ENCODE measurements at places on chromosomes 5 and 9.

GRCh38 chr9:22625540-22625939 lies 178.9 kb downstream of the DMRTA1 start:
- DNase-seq: no peak

GRCh38 chr9:135583688-135584011 lies 22.1 kb downstream of the PAEP start:
- no peak for DNase-seq

GRCh38 chr9:107759009-107759822 lies 269.6 kb upstream of the KLF4 start:
- no peak for DNase-seq

DNA sequence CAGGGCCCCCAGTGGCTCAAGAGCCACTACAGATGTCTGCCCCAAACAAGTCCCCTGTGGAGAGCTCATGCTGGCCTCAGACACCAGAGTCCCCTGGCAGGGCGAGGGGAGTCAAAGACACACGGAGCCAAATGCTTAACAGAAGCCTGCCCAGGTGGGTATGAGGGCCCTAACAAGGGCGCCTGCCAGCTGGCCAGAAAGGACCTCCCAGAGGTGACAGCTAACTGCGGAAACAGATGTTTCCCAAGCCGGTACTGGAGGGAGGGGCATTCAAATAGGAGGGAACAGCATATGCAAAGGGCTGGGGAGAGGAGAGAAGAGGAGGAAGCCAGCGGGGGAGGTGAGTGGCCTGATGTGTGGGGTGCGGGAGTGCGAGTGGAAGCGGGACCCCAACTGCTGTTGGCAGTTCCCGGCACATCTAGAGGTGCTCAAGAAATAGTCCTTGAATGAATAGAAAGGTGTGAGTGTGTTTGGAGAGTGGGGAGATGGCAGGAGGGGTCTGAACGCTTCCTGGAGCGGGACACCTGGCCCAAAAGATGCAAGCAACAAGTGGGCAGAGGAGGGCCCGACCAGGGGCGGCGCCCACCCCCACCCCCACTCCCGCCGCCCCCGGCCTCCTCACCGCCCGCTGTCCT lies 824 bp downstream of the MXD3 start:
- peak; percentile 46 for DNase-seq

GRCh38 chr5:141641634-141642267 lies 5.0 kb downstream of the RELL2 start:
- DNase-seq: no peak
